ENCODE measurements at places on chromosomes 6 and 20.

DNA sequence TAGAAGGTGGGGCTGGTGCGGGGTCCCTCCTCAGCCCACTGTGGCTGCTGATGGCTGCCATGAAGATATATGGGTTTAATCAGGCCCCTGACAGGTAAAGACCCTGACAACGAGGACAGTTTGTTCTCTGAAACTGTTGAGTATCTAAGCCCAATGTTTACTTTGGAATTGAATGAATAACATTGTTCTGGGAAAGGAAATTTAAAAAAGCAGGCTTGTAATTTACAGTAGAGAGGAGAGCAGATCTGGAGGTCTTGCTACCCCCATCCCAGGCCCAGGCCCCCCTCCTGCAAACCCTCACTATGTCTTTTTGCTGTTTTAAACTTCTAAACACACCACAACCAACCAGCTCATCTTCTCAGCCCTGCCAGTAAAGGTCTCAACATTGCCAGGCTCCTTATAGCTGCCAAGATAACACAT lies 171.3 kb downstream of the CDC5L start:
- DNase-seq: no peak

DNA sequence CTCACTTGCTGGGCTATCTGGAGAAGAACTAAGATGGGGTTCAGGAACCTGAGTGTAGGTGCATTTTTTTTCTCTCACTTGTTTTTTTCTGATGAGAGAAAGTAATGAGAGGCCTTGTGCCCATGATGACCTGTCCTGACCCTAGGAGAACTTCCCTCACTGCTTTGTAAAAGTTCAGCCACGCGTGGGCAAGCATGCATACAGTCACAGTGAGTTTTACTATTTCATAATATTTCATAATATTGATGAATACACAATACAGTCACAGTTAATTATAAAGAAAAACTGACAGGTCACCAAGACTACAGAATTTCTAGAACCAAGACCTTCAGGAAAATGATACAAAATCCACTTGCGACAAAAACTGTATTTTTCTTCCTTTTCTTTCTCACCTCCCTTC lies 111.8 kb downstream of the MAP7 start:
- DNase-seq: no peak

DNA sequence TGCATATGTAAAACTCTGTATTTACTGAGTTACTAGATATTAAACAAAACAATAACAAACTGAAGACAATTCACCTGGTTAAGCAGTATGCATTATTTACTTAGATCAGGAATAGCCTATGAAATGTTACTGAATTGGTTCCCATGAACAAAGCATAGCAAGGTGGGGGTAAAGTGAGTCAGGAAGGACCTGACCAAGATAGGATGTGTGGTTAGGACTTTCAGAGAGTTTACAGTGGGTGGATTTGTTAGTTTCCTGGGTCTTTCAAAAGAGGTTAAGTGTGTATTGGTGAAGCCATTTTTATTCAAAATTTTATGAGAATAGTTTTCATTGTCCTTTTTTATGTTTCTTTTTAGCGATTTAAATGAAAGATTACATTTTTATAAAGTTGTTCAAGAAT lies 32.9 kb downstream of the TBPL1 start:
- no peak for DNase-seq

DNA sequence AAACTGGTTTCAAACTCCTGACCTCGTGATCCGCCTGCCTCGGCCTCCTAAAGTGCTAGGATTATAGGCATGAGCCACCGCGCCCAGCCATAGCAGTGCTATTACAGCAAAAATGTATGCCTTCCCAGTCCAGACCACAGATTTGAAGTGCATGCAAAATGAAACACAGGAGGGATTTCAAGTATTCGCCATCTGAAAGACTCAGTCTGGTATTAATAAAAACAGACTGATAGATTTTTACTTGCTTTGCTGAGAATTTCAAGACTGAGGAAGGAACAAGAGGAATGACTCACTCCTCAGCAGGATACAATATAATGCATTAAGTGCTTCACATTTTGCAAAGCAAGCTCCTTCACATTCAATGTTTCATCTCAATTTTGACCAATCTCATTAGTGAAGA lies 134.9 kb downstream of the TMEM200A start:
- no peak for DNase-seq

GRCh38 chr20:63284981-63285524 lies 7.9 kb upstream of the COL20A1 start:
- no peak for DNase-seq

GRCh38 chr6:168035661-168036545 lies 38.4 kb downstream of the KIF25 start:
- no peak for DNase-seq

GRCh38 chr6:1597924-1598323 lies 11.8 kb upstream of the FOXC1 start:
- DNase-seq: no peak

DNA sequence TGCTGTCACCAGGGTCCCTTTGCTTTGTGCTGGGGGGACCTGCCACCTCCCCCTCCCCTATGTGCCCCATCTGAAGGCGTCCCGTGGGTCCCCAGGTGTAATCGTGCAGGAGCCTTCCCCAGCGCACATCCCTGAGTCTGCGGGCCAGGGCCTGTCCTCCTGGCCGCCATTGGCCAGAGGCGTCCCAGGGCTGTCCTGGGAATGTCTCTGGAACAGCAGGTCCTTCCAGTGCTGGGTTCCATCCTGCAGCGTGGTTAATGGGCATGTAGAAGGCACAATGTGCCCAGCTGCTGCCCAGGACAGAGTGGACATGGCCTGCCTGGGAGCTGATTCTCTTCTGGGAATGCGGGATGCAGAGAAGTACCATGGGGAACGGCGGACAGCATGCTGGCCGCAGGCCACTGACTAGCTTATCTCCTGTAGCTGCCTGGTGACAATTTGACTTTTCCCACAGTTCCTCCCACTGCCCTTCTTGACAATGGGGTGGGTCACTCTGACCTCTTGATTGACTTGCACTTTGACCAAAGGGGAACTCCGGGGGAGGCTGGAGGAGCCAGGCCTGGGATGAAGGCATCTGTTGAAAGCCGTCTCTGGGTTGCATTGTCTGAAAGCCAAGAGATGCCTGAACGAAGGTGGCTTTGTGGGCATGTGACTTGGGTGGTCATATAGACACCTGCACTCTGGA lies 64.0 kb downstream of the CTCFL start:
- no peak for DNase-seq

DNA sequence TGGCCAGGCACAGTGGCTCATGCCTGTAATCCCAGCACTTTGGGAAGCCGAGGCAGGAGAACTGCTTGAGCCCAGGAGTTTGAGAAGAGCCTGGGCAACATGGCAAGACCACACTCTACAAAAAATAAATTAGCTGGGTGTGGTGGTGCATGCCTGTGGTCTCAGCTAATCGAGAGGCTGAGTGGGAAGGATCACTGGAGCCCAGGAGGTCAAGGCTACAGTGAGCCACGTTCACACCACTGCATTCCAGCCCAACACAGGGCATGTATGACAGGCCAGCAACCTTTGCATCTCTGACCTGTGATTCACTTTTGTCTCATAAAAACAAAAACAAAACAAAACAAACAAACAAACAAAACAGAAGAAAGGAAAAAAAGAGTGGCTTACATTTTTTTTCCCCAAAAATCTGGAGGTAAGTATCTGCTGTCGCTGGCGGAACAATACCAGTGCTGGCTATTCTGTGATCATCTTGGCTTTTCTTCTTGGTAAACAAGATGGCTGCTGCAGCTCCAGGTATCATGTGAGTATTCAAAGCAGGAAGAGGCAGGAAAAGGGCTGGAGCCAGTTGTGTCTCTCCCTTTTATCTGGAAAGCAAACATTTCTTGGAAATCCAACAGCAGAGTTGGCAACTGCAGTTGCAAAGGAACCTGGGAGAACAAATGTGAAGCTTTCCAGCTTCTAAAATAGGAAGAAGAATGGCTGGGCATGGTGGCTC lies 40.4 kb upstream of the ZMYND8 start:
- no peak for DNase-seq

DNA sequence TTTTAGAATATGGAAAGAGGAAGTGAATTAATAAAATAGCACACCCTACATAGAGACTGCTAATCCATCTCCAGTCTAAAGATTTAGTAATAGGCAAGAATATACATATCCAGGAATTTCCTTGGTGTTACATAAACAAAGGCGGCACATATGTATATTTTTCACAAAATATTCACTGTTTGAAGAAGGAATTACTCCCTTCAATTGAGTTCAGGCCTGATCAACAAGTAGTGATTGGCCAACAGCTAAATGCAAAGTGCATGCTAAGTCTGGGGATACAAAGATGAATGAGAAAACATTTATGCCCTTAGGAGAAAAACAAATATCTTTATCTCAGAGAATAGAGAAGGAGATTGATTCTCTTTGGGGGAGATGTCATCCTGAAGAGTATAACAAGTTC lies 6.5 kb upstream of the HCRTR2 start:
- DNase-seq: no peak

DNA sequence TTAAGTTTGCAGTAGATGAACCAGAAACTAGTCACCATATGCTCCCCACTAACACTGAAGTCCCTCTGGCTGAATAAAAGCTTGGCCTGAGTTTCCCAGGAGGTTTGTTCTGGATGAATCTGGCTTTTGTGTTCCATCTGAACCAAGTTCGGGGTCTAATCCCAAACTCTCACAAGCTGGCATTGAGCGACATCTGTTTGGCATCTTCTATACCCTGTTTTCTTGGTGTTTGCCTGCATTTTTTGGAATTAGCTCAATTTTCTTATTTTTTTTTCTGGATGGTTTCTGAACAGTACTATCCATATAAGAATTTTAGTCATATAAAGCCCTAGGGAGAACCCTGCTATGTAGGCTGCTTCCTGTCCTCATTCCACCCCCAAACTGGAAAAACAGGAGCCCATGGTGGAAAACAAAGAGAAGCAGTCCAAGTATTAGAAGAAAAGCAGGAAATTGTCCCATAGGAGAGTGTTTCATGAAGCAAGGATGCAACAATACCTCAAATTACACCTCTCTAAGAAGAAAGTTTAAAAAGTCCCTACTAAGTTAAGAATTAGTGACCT lies 737.1 kb downstream of the DHX35 start:
- DNase-seq: no peak

DNA sequence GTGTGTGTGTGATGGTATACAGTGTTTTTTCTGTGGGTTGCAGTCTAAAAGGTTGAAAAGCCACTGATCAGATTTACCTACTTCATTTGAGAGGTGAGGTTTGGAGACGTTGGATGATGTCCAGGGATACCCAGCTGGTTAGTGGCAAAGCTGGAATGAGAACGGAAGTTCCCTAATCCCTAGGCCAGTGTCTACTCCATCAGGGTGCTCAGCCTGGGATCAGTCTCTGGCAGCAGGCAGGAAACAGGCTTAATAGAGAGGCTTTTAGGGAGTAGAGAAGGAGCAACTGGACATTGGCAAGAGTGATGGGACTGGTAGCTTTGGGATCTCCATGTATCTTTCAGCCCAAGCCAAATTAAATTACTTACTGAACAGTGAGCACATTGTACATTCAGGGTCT lies 80.7 kb downstream of the C6orf52 start:
- no peak for DNase-seq

GRCh38 chr6:90893400-90893799 lies 306.5 kb upstream of the MAP3K7 start:
- DNase-seq: no peak

DNA sequence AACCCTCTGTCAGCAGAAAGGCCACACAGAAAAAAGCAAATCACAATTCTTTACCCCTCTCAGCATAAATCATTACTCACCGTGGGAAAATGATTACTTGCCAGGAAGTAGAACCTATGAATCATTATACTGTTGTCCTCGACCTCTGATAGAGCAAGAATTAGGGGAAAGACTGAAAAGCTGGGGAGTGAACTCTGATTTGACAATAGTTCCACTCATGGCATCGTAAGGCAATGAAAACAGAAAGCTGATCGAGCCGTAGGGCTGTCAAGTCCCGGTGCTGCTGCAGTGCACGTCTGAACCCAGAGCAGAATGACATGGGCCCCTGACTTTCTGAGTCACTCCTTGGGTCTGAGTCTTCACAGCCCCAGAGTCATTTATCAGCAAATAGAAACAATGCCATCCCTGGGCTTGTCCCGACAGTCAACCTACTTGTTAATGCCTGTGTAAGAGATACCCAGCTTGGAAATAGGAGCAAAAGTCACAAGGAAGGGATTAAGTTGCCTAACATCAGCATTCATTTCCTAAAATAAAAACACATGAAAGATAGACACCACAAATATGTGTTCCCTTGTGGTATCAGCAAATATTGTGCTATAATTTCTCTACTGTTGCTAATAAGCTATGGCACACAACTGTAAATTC lies 224.8 kb upstream of the MARCKS start:
- DNase-seq: no peak

- DNase-seq: no peak
Observed at GRCh38 chr6:10441004-10441654, 26.3 kb upstream of the TFAP2A start.

DNA sequence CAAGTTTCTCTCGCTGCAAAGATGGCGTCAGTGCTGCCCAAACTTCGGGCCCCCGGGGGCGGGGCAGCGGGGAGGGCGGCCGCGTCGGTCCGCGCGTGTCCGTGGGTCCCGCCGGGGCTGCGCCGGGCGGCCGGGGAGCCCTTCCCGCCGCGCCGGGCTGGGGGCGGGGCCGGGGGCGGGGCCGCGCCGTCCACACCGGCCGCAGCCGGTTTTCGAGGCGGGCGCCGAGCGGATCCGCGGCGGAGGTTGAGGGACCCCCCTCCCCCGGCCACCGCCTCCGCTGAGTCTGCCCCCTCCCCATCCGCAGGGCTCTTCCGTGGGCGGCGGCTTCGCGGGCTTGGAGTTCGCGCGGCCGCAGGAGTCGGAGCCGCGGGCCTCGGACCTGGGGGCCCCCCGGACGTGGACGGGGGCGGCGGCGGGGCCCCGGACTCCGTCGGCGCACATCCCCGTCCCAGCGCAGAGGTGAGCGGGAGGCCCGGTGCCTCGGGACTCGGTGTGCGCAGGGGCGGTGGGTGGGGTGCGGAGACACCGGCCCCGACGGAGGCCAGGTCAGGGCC lies 572 bp downstream of the SLC2A4RG start:
- DNase-seq: peak; percentile 74

DNA sequence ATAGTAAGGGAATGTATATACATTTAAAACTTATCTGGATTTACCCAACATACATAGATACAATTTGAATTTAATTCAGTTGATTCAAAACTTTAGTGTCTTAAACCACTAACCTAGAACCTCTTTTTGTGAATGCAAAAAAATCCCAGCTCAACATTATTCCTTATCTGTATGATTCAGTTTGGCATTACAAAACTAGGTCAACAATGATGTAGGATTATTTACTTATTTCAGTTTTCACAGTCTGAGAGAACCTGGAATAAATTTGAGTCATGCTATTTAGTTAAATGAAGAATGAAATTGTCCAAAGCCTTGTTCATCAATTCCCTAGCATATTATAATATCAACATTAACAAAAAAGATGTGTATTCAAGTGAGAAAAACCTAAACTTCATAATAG lies 7.4 kb upstream of the PLCB1 start:
- no peak for DNase-seq

GRCh38 chr6:36071714-36072113 lies 44.1 kb downstream of the MAPK14 start:
- no peak for DNase-seq

- no peak for DNase-seq
Observed at GRCh38 chr6:15370733-15371671, 125.1 kb downstream of the JARID2 start.

DNA sequence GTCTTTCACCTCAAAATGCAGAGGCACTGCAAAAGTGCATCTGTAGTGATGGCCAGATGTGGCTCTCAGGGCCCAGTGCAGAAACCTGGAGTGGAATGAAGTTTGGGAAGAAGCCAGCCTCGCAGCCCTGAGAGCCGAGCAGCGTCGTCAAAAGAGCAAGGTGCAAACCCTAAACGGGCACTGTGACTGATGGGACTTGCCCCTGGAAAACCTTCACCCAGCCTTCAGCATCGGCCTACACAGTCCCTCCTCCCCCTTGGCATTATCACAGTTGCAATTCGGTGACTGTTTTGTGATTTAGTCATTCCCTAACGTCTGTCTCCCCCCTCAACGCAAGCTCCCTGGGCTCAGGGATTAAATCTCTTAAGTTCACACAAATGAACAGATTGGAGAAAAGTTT lies 38.6 kb downstream of the TAF4 start:
- DNase-seq: no peak
